ENCODE measurements at places on chromosomes 13 and 19. TPM values are rescaled to one million over a fixed set of nuclear protein-coding genes. Genes with fewer than 3 reads are reported as not detected.

The SIGLEC8 gene
- total RNA-seq: 0.13 TPM

The ELANE gene
- not detected for total RNA-seq

The RGL3 gene
- total RNA-seq: not detected

The UPK1A gene
- 0.51 TPM for total RNA-seq

The OR7D2 gene
- total RNA-seq: 0.44 TPM

DNA sequence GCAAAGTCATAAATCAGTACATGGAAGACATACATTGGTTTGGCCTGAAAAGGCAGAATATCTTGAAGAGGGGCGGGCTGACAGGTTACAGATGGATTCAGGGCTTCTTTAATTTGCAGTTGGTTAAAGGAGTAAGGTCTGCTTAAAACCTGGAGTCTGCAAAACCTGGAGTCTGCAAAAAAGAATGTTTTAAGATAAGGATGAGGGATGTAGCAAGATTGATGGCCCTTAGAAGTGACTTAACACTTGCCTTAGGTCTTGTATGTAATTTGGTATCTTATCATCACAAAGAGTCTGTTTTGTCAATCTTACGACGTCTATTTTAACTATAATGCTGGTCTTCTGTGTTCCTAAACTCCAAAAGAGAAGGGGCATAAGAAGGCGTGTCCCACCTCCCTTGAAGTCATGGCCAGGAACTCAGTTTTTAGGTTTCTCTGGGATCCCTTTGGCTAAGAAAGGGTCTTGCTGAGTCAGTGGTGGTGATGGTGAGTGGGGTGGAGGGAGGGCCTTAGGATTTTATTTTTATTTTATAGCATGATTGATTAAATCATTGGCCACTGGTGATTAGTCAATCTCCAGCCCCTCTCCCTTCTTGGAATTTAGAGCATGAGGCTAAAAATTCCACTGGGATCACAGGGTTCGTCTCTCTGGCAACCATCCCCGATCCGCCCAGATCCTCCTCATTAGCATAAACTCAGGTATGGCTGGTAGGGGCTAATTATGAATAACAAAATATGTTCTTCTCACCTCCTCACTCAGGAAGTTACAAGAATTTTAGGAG is 10.1 kb upstream of the HAS1 start:
- H3K27me3 ChIP-seq: peaks cover 2% of the 10 kb centered on the region
- DNase-seq: no peak
- no peaks in the 10 kb centered on the region for H3K4me1 ChIP-seq
- no peaks in the 10 kb centered on the region for H3K36me3 ChIP-seq
- H3K27ac ChIP-seq: no peak overlapping the region

DNA sequence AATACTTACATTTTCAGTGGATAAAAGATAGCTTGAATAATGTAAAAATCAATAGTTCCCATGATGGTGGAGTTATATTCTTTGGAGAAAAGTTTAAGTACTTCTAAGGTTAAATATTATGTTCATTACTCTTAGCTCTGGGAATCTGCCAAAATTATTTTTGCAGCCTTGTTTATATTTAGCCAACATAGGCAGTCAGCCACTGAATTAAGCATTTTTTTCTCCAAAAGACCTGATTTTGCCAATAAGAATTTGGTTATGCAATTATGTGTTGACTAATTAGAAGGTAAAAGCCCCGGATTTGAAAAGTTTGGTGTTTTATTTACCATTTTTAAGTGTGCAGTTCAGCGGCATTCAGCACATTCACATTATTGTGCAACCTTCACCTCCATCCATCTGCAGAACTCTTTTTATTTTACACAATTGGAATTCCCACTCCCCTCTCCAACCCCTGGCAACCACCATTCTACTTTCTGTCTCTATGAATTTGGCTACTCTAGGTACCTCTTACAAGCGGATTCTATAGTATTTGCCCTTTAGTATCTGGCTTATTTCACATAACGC is 90.1 kb upstream of the C1QTNF9B start:
- H3K4me1 ChIP-seq: no peaks in the 10 kb centered on the region
- H3K4me3 ChIP-seq: no peak overlapping the region
- no peak for DNase-seq
- no peaks in the 10 kb centered on the region for H3K36me3 ChIP-seq
- H3K27ac ChIP-seq: no peak overlapping the region
- peaks cover 34% of the 10 kb centered on the region for H3K27me3 ChIP-seq

GRCh38 chr13:30850867-30851211 is 55.2 kb upstream of the MEDAG start:
- no peak for DNase-seq
- peaks cover 15% of the 10 kb centered on the region for H3K4me1 ChIP-seq
- H3K27ac ChIP-seq: no peak overlapping the region
- H3K27me3 ChIP-seq: peaks cover 10% of the 10 kb centered on the region

DNA sequence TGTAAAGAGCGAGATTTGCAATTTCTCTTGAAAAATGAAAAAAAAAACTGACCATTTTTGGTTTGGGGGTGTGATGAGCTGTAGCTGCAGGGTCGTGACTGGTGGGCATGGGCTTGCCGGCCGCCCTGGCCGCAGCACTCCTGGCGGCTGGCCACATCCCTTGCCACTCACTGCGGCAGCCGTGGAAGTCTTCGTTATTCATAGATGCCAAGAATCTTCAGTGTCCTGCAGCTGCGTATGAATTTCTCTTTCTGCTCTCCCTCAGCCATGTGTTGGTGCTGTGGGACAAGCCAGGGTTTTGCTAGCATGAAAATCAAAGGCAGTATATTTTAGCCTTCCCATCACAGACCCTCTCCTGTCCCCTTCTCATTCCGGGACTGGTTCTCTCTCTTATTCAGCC is 151.7 kb upstream of the TSHZ3 start:
- no peaks in the 10 kb centered on the region for H3K4me1 ChIP-seq
- no peaks in the 10 kb centered on the region for H3K36me3 ChIP-seq
- DNase-seq: no peak
- no peak overlapping the region for H3K4me3 ChIP-seq

DNA sequence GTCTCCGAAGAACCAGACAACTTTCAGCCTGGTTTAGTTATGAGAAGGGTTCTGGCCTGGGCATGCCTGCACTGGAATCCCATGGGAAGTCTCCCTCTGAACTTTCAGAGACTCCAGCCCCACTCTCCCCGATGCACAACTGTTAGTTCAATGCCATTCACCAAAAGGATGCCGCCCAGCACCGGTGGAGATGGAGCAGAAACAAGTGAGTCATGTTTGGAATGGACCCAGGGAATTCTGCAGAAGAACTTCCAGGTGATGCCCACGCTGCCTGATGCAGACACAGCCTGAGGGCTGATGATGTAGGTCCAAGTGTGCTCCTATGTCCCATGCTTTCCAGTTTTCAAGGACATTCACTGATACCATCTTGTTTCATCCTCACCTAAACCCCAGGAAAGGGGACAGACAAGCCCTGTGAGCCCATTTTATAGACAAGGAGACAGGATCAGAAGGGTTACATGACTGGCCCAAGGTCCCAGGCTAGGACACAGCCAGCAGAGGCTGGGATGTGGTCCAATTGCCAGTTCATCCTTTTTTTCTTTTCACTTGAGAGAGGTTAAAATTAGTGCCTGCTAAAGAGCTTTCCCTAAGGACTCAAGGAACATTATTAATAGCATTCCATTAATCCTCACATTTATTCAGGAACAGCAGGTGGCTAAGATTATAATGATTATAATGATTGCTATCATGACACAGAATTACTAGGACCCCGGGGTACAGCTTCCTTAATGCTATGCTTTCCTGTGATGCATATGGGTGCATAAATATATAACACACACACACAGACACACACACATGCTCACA is 39.5 kb downstream of the SIAH3 start:
- H3K27me3 ChIP-seq: peaks cover 2% of the 10 kb centered on the region
- no peak overlapping the region for H3K27ac ChIP-seq
- peaks cover 4% of the 10 kb centered on the region for H3K4me1 ChIP-seq
- H3K36me3 ChIP-seq: no peaks in the 10 kb centered on the region

DNA sequence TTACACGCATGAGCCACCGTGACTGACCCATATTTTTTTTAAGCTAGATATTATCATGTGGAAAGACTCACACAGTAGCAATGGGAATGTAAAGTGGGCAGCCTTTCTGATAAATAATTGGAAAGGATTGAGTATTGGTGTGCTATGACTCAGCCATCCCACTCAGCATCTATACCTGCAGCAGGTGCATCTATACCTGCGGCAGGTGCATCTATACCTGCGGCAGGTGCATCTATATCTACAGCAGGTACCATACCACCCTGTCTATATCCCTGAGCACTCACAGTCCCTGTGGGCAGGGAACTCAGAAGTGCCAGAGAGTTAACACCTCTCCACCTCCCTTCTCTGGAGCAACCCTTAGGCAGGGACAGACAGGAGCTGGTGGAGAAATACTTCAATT is 5.2 kb upstream of the LRRC8E start:
- H3K36me3 ChIP-seq: no peaks in the 10 kb centered on the region
- H3K27me3 ChIP-seq: peaks cover 6% of the 10 kb centered on the region
- H3K4me1 ChIP-seq: no peaks in the 10 kb centered on the region
- no peak overlapping the region for H3K27ac ChIP-seq
- no peak overlapping the region for H3K4me3 ChIP-seq
- no peak for DNase-seq

- H3K27ac ChIP-seq: no peak overlapping the region
- H3K36me3 ChIP-seq: no peaks in the 10 kb centered on the region
- no peak for DNase-seq
Measured at GRCh38 chr19:30668521-30669155, 296.5 kb downstream of the ZNF536 start.

GRCh38 chr19:49430172-49430677 is 5.0 kb downstream of the GFY start:
- DNase-seq: no peak
- no peaks in the 10 kb centered on the region for H3K36me3 ChIP-seq
- peaks cover 85% of the 10 kb centered on the region for H3K27me3 ChIP-seq
- no peak overlapping the region for H3K4me3 ChIP-seq
- H3K4me1 ChIP-seq: peaks cover 35% of the 10 kb centered on the region
- no peak overlapping the region for H3K27ac ChIP-seq

Data from activated T-helper 1 cell treated with anti-CD3 and anti-CD28 coated beads, Interleukin-12 subunit alpha, Interleukin-12 subunit beta, Interleukin-2, Interleukin-4 antibody, amounts not matched to agents 30 ng/mL and 10 ng/mL and 1 ng/mL, durations not matched to agents 14 hours and 24 hours and 36 hours (primary cell).